ENCODE measurements at places on chromosomes 4 and X. TPM values are rescaled to one million over a fixed set of nuclear protein-coding genes. Genes with fewer than 3 reads are reported as not detected.

Gene DGAT2L6
- not detected for polyA plus RNA-seq

Gene CTAG2
- polyA plus RNA-seq, result 4.9 TPM

Gene GAB3
- 4.4 TPM for polyA plus RNA-seq

Gene PRDM8
- 2.9 TPM for polyA plus RNA-seq

Gene POF1B
- 0.65 TPM for polyA plus RNA-seq

Gene SASH3
- polyA plus RNA-seq, result 13.5 TPM

Gene MBNL3
- polyA plus RNA-seq, result 2.1 TPM

Gene CCDC110
- 0.61 TPM for polyA plus RNA-seq

Gene ETDA
- not detected for polyA plus RNA-seq

Gene PDE5A
- 3.8 TPM for polyA plus RNA-seq

DNA sequence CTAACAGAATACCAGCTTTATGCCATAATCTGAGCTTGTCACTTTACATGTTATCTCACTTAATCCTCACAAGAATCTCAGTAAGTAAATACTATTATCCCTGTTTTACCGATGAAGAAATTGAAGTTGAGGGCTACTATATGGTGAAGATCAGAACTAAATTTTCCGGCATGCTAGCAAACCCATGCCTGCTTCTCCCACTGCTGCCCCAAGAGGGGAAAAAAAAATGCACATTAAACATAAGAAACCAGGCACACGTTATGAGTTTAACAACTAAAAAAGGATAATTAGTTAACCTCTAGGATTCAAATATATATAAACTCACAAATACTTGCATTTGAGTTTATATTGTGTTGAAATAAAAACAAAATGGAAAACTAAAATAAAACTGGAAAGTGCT is 10.8 kb downstream of the SLC10A7 start:
- H3K36me3 ChIP-seq, result peaks cover 7% of the 10 kb centered on the region
- H3K4me3 ChIP-seq, result no peak overlapping the region
- no peak for DNase-seq
- no peaks in the 10 kb centered on the region for H3K27me3 ChIP-seq
- no peak overlapping the region for H3K27ac ChIP-seq

DNA sequence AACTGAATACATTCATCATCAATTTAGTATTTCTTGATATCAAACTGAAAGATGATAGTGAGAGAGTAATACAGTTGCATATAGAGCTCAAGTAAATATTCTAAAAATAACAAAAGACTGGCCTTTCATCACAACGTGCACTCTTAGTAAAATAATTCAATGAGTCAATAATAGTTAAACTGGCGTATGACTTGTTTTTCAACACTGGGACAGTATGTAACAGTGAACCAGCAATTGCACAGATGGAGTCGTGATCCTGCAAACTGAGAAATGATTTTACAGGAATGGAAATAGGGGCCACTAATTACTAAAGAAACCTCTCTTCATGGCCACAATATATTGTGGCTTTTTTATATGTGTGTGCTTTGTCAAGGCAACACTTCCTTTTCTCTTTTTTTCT is 137.4 kb downstream of the SLC4A4 start:
- H3K27me3 ChIP-seq, result no peaks in the 10 kb centered on the region
- peaks cover 6% of the 10 kb centered on the region for H3K4me1 ChIP-seq
- no peaks in the 10 kb centered on the region for H3K36me3 ChIP-seq
- no peak overlapping the region for H3K4me3 ChIP-seq
- no peak overlapping the region for H3K27ac ChIP-seq

- H3K4me3 ChIP-seq, result peak overlapping the region; percentile 94
- peaks cover 3% of the 10 kb centered on the region for H3K36me3 ChIP-seq
- peak overlapping the region; percentile 92 for H3K27ac ChIP-seq
- H3K27me3 ChIP-seq, result no peaks in the 10 kb centered on the region
Measured at GRCh38 chr4:2962614-2963174, 512 bp downstream of the NOP14 start.

- H3K4me1 ChIP-seq, result no peaks in the 10 kb centered on the region
- no peak overlapping the region for H3K4me3 ChIP-seq
- H3K27ac ChIP-seq, result no peak overlapping the region
- no peaks in the 10 kb centered on the region for H3K27me3 ChIP-seq
- no peaks in the 10 kb centered on the region for H3K36me3 ChIP-seq
- DNase-seq, result no peak
Measured at GRCh38 chr4:16116019-16116418, 32.2 kb upstream of the PROM1 start.

DNA sequence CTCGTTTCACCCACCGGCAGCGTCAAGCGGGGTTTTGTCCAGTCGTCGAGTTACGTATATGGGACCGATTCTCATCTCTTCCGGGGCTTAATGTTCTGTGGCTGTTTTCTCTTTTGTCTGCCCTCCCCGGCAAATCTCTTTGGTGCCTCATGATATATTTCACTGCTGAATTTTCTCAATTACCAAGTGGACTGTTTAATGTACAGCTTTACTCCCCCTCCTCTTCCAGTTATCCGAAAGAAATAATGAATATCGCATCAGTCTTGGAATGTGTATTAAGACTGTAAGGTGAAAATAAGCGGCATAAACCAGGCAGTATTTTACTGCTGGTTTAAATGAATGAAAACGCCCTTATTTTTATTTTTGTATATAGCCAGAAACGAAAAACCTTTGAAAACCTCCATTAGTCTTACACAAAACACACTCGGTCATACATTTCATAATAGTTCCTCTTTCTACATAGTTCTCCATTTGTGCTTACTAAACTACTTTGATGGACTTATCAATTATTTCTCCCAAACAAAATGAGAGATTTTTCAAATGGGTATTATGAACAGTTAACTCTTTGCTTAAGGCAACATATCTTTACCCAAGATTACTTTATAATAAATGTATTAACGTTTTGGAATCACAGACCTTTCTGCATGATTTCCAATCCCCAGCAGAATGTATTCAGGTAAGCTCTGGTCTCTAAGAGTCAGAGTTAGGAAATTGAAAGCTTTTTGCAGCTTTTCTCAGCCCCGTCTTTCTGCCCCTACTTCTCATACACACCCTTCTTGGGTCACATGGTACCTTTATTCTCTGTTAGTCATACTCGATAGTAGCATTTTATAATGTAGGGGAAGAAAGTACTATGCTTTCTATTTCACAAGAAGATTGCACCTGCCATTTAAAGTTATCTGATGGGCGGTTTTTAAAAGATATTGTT is 979 bp downstream of the RP2 start:
- peak overlapping the region; percentile 73 for H3K4me3 ChIP-seq
- DNase-seq, result no peak
- peak overlapping the region; percentile 92 for H3K27ac ChIP-seq
- no peaks in the 10 kb centered on the region for H3K36me3 ChIP-seq

- DNase-seq, result peak; percentile 24
- H3K36me3 ChIP-seq, result no peaks in the 10 kb centered on the region
- H3K27ac ChIP-seq, result no peak overlapping the region
- H3K4me3 ChIP-seq, result no peak overlapping the region
- no peaks in the 10 kb centered on the region for H3K4me1 ChIP-seq
Measured at GRCh38 chr4:3868211-3869173, 102.3 kb downstream of the ADRA2C start.

- H3K4me3 ChIP-seq, result no peak overlapping the region
- no peaks in the 10 kb centered on the region for H3K36me3 ChIP-seq
- peak overlapping the region; percentile 12 for H3K27ac ChIP-seq
- H3K27me3 ChIP-seq, result no peaks in the 10 kb centered on the region
- no peak for DNase-seq
- H3K4me1 ChIP-seq, result no peaks in the 10 kb centered on the region
Measured at GRCh38 chr4:24794480-24794879, 893 bp upstream of the SOD3 start.

- no peaks in the 10 kb centered on the region for H3K36me3 ChIP-seq
- peak; percentile 23 for DNase-seq
- H3K4me1 ChIP-seq, result peaks cover 11% of the 10 kb centered on the region
- no peak overlapping the region for H3K27ac ChIP-seq
- no peak overlapping the region for H3K4me3 ChIP-seq
Measured at GRCh38 chrX:72394518-72395170, 88.9 kb upstream of the CITED1 start.

DNA sequence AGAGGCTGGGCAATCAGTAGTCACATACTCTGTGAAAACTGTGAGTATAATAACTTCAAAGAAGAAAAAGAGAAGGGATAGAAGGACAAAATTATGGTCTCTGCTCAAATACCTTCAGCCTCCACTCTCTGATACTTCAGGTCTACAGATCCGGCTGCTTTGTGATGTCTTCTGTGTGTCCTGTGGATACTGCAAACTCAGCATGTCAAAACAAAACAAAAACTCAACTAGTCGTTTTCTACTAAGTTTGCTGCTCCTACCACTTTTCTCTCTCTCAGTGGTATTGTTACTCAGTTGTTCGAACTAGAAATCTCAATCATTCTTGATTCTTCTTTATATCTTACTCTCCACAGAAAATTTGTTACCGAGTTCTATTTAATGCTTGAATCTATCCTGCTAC is 202.4 kb upstream of the ANK2 start:
- H3K27me3 ChIP-seq, result no peaks in the 10 kb centered on the region
- no peak for DNase-seq
- H3K27ac ChIP-seq, result no peak overlapping the region
- no peak overlapping the region for H3K4me3 ChIP-seq

DNA sequence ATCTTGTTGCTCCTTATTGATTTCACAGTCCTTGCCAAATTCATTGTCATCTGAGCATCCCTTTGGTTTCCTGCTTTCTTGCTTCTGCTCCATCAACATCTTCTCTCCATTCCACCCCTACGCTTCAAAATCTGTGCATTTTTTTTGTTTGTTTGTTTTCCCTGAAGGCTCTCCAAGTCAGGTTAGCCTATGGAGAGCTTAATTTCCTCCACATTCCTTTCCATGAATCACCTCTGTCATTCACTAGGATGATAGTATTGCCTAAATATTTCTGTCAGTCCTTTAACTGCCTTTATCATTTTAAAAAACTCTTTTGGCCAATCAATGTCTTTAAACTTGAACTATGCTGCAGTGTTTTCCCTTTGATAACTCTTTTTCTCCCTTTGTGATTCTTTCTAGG is 67.7 kb downstream of the PPARGC1A start:
- no peak overlapping the region for H3K27ac ChIP-seq
- no peaks in the 10 kb centered on the region for H3K27me3 ChIP-seq
- H3K36me3 ChIP-seq, result no peaks in the 10 kb centered on the region
- H3K4me3 ChIP-seq, result no peak overlapping the region
- DNase-seq, result no peak

DNA sequence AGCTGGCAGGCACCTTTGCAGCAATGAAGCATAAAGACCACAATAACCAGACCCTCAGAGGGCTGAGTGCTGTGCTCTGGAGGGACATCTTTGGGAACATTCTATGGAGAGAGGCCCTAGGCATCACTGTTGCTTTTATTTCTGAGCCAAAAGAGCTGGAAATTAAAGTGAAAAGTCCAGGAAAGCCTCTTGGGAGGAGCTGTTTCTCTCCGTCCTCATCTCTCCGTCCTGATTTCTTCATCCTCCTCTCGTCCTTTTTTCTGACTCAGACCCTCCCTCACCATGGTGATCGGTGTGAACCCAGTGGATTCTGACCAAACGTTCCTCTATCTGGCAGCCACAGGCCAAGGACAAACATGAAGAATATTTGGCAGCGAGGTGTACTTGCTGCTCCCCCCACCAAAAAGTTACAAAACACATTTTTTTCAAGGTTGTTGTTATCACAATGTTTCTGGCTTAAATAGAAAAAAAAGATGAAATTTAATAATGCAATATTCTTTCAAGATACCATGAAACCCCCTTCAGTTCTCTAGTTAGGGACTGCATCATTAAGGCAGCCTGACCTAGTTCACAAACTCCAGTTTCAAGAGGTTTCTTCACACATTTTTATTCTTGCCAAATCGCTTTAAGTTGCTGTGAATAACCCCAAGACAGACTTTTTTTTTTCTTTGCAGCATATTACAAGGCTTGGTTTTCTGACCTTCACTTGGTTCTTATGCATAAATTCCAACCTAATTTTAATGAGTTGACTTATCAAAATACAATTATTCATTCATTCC is 80.2 kb downstream of the SCD5 start:
- peaks cover 4% of the 10 kb centered on the region for H3K4me1 ChIP-seq
- no peaks in the 10 kb centered on the region for H3K27me3 ChIP-seq
- H3K36me3 ChIP-seq, result no peaks in the 10 kb centered on the region
- DNase-seq, result peak; percentile 55
- no peak overlapping the region for H3K4me3 ChIP-seq

DNA sequence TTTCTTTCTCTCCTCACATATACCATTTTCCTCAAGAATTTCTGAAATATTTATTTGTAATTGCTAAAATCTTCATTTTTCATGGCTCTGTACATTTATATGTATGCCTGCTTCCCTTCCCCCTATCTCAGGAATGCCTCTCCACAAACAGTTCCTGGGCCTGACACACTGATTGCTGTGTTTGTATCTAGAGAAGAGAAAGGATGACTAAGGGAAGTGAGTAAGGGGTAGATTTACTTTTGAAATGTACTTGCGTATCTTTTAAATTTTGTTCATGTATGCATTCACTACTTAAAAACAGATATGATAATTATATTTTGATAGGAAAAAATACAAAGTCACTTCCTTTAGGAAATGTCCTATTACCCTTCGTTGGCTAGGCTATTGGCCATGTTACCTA is 790.8 kb downstream of the PCDH18 start:
- H3K36me3 ChIP-seq, result no peaks in the 10 kb centered on the region
- no peaks in the 10 kb centered on the region for H3K4me1 ChIP-seq
- H3K27me3 ChIP-seq, result no peaks in the 10 kb centered on the region
- no peak for DNase-seq
- H3K4me3 ChIP-seq, result no peak overlapping the region

GRCh38 chr4:8239226-8239625 is 30.3 kb upstream of the HTRA3 start:
- no peak overlapping the region for H3K27ac ChIP-seq
- no peak overlapping the region for H3K4me3 ChIP-seq
- no peaks in the 10 kb centered on the region for H3K27me3 ChIP-seq

DNA sequence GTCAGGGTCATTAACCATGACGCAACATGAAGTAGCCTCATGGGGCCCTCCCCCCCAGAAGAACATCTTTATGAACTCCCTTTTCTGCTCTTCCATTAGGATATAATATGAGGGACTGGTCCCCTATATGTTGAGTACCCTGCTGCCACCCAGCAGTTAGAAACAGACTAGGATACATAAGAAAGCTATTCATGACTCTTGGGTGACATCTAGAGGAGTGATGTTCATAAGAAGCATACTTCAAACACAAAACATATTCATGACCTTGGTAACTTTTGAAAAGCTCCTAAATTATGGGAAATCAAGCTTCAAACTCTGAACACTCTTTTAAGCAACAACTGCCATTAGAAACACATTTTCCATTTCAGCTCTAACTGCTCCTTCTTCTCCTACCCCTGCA is 155.2 kb upstream of the SPIN4 start:
- H3K27ac ChIP-seq, result no peak overlapping the region
- no peaks in the 10 kb centered on the region for H3K27me3 ChIP-seq
- no peak overlapping the region for H3K4me3 ChIP-seq

- H3K27me3 ChIP-seq, result peaks cover 2% of the 10 kb centered on the region
- no peaks in the 10 kb centered on the region for H3K4me1 ChIP-seq
- no peak for DNase-seq
- no peak overlapping the region for H3K27ac ChIP-seq
Measured at GRCh38 chr4:42917296-42917695, 24.8 kb downstream of the GRXCR1 start.

GRCh38 chr4:10085828-10086505 is 30.6 kb downstream of the WDR1 start:
- no peaks in the 10 kb centered on the region for H3K4me1 ChIP-seq
- no peak overlapping the region for H3K4me3 ChIP-seq
- H3K36me3 ChIP-seq, result peaks cover 33% of the 10 kb centered on the region
- no peaks in the 10 kb centered on the region for H3K27me3 ChIP-seq

- H3K36me3 ChIP-seq, result no peaks in the 10 kb centered on the region
- no peak for DNase-seq
- no peaks in the 10 kb centered on the region for H3K27me3 ChIP-seq
- no peak overlapping the region for H3K27ac ChIP-seq
- H3K4me3 ChIP-seq, result no peak overlapping the region
- H3K4me1 ChIP-seq, result peaks cover 3% of the 10 kb centered on the region
Measured at GRCh38 chr4:165711436-165711835, 161.6 kb upstream of the TLL1 start.

- no peak for DNase-seq
- H3K27me3 ChIP-seq, result peaks cover 5% of the 10 kb centered on the region
- H3K4me1 ChIP-seq, result no peaks in the 10 kb centered on the region
- H3K36me3 ChIP-seq, result no peaks in the 10 kb centered on the region
Measured at GRCh38 chrX:17164941-17165340, 210.1 kb upstream of the NHS start.

Measured in lung (tissue), 17 donors.